ENCODE measurements at places on chromosomes 4 and X.

DNA sequence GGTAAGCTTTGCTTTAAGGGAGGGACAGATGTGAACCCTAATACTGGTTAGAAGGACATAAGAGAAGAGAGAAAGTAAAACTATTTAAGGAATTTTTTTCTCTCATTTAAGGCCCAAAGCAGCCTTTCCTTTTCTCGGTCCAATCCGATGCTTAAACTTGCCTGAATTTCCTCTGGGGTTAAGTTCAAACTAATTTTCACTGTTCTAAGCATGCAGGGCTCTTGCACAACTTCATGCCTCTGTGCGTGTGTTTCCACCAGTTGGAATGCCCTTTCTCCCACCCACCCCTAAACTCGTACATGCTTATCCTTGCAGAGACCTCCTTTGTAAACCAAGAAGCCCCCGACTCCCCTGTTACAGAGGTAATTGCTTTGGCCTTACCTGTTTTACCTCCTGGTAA lies 204.7 kb downstream of the CBR4 start:
- no peak for DNase-seq

- no peak for DNase-seq
Observed at GRCh38 chr4:11626066-11626465, 197.4 kb upstream of the HS3ST1 start.

- DNase-seq, result no peak
Observed at GRCh38 chrX:71111141-71111843, at the start of gene IL2RG. TSS of gene IL2RG (minus strand) at chrX:71111577. CDS start at chrX:71111539, 38 bp downstream.

DNA sequence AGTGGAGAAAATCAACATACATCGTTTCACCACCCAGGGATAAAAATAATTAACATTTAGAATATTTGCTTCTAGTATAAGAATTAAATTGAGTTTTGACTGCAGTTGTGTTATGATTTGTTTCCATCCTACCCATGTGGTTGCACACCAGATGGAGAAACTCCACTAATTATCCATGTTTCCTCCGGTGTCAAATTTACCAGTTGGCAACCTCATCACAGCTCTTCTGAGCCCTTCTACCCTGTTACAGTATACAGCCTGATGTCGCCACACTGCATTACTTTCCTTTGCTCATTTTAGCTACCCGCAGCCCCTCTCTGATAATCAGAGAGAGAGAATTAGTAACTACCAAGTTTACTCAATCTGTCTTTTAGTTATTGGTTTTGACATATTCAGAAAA lies 411.2 kb downstream of the DTHD1 start:
- no peak for DNase-seq

DNA sequence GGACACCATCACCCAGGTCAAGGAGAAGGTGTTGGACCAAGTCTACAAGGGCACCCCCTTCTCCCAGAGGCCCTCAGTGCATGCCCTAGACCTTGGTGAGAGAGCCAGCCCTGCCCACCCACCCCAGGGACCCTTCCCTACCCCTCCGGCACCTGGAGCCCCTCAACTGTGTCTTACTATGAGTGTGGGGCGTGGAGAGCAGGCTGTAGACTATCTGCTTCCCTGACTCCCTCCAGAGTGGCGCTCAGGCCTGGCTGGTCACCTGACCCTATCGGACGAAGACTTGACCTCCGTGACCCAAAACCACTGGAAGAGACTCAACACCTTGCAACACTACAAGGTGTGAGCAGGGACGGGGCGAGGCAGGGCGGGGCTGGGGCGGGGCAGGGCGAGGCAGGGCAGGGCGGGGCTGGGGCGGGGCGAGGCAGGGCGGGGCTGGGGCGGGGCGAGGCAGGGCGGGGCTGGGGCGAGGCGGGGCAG lies 4.7 kb upstream of the SRPK3 start:
- no peak for DNase-seq

- no peak for DNase-seq
Observed at GRCh38 chrX:54288277-54288676, 69.6 kb downstream of the WNK3 start.

- DNase-seq, result no peak
Observed at GRCh38 chrX:24002167-24002566, 24.8 kb downstream of the KLHL15 start.

DNA sequence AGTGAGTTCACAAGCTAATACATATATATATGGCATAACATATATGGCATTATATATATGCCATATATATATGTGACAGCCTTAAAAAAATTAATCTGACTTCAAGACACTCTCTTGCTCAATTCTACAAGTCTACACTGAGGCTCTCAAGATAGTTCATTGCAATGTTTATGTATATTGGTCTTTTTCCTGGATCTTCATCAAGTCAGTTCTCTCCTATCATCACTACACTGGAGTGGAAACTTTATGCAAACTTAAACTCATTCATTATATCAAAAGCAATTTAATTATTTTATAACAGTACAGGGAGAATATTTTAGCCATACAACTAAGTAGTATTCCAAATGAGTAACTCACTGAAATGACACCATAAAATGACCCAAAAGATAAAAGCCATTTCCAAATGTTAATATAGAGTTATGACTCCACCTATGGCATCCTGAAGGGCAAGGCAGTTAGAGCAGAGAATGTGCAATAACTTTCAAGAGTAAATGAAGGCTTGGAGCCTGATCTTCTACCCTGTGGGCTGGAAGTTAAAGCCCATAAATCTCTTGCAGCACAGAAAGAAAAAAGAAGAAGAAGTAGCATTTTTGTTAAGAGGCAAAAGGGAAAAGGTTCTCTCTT lies 176.3 kb upstream of the SLIT2 start:
- no peak for DNase-seq

DNA sequence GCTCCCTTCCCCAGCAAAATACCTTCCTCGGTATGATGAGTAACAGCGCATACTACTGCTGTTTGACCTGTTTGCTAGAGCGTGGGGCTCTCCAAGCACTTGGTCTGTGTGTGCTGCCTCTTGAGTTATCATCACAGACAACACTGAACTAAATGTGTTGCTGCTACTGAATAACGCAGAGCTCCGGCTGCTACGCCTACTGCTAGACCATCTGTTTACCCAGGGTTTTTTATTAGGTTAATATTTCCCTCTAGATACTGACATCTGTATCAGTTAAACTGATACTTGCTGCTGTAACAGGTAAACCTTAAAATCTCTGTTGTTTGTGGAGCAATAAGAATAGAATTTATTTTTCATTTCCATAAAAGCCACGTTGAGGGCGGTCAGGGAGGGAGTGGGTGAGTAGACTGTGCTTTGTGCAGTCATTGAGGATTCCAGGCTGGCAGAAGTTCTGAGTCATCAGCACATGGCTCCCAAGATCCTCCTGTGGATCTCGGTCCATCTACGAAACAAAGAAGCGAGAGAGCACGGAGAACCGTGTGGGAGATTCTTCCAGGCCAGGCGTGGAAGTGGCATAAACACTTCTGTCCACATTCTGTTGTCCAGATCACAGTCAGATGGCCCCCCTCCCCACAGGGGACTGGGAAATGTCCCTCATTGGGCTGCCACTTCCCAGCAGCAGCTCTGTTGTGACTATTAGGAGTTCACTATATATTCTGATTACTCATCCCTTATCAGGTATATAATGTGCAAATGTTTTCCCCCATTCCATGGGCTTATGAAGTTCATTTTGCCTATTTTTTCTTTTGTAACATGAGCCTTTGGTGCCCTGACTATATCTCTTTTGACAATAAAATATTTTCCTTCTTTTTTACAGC lies 14.1 kb downstream of the GRK4 start:
- DNase-seq, result no peak

- no peak for DNase-seq
Observed at GRCh38 chr4:32519060-32519459, 1798.9 kb downstream of the PCDH7 start.

- DNase-seq, result no peak
Observed at GRCh38 chr4:173651651-173652282, 121.7 kb upstream of the HAND2 start.

GRCh38 chr4:24984602-24985532 lies 45.9 kb downstream of the LGI2 start:
- DNase-seq, result no peak

- no peak for DNase-seq
Observed at GRCh38 chr4:144465546-144465945, 180.4 kb upstream of the HHIP start.

- no peak for DNase-seq
Observed at GRCh38 chr4:15318621-15319348, 109.0 kb upstream of the C1QTNF7 start.

DNA sequence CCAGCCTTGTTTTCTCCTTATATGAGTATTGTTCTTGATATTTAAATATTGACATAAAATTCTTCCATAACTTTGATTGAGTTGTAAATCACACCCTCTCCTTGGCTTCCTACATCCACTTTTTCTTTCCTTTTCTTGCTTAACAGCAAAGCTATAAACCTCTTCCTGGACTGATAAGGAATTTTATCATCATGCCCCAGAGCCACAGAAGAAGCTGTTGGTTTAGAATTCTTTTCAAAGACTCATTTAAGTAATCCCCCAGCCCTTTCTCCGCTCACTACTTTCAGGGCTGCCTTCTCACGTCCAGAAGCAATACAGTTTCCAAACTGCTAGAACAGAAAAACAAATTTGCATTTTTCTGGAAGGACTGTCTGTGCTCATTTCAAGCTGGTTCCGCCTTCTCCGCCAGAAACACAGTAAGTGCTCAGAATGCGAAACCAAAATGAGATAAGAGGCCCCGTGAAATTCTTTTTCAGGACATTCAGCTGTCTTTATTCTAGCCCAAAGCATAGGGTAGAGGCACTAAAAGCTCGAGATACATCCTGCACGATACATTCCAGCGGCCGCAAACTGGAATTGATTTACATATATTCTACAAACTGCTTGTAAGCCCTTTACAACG lies 849 bp downstream of the MID1 start:
- DNase-seq, result no peak

DNA sequence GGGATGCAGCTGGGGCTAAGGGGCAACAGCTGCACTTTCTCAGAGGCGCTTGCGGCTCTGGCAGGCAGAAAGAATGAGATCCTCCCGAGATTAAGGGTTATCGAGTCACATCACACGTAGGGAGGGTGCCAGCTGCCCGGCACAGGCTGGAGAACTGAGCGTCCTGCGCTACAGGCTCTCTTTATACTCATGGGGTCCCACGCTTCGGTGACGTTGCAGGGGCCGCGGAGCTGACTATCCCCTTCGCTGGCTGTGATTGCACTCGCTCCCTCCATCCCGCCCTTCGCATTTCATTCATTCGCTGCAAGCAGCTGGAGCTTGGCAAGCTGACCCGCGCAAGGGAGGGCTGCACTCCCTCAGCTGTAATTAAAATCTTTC lies at the start of gene TACR3:
Gene TACR3, minus strand, starts transcription at position 156 of the 378 bp plus-strand sequence. CDS start 310 bp downstream, outside the sequence.
- DNase-seq, result no peak

GRCh38 chr4:40874901-40875300 lies 125.1 kb downstream of the NSUN7 start:
- DNase-seq, result no peak

GRCh38 chr4:165757451-165757850 lies 115.6 kb upstream of the TLL1 start:
- no peak for DNase-seq

GRCh38 chr4:99723612-99724011 lies 66.0 kb upstream of the C4orf54 start:
- no peak for DNase-seq

- no peak for DNase-seq
Observed at GRCh38 chr4:59855630-59856352, 1344.3 kb upstream of the ADGRL3 start.

- no peak for DNase-seq
Observed at GRCh38 chrX:28398342-28398741, 188.9 kb upstream of the IL1RAPL1 start.

DNA sequence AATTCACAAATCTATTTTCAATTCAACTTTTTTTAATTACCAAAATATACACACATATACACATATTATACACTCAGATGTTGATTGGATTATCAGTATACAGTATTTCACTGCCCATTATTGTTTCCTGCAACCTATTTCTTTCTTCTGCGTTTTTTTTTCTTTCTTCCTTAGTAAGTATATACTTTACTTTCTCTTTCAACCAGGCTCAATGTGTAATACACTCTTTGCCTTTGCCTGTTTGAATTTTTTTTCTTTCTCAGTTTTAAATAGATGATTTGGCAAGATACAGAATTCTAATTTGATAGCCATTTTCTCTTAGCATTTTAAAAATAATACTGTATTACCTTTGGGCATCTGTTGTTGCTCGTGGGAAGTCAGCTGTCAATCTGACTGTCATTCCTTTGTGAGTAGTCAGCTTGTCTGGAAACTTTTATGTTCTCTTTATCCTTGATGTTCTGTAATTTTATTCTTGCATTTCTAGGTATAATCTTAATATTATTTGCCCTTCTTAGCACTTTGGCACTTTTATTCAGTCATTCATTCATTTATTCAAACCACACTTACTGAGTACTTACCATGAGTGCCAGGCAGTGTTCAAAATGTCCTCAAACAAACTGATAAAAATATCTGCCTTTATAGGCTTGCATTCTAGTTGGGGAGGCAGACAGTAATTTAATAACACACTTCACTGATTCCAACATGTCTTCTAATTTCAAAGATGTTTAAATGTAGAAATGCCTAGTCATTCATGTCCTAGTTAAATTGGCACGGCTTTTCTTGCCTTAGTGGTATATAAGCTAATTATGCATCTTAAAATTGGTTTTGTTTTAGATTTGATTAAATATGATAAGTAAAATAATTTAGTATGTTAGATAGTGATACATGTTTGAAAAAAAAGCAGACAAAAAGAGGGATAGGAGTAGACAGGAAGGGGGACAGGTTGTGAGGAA lies 3.7 kb downstream of the USP38 start:
- no peak for DNase-seq

- no peak for DNase-seq
Observed at GRCh38 chr4:85986266-85986665, 373.6 kb downstream of the MAPK10 start.

- no peak for DNase-seq
Observed at GRCh38 chrX:110442635-110443034, 84.0 kb downstream of the RTL9 start.

GRCh38 chr4:6502747-6503465 lies 30.5 kb upstream of the PPP2R2C start:
- no peak for DNase-seq

- DNase-seq, result no peak
Observed at GRCh38 chr4:90187148-90187884, 60.1 kb downstream of the CCSER1 start.

GRCh38 chrX:40897718-40898270 lies 162.5 kb upstream of the MED14 start:
- no peak for DNase-seq

GRCh38 chrX:106802388-106803275 lies at the start of gene TBC1D8B:
TSS of gene TBC1D8B (plus strand) at chrX:106802673. CDS start at chrX:106802854, 181 bp downstream.
- DNase-seq, result no peak

DNA sequence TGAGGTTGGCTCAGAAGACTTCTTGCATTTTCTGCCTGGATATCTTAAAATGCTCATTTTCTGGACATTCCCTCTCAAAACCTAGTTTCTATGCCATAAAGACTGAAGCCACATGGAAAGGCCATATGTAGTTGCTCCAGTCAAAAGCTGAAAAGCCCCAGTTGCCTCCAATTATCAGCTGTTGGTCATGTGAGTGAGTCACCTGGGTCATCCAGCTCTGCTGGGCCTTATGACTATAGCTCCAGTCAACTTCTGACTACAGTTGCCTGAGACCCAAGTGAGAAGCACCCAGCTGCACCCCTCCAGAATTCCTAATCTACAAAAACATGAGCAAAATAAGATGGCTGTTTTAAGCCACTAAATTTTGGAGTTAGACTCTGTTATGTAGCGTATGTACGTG lies 41.9 kb downstream of the HELQ start:
- DNase-seq, result no peak

Data from cortex of kidney (tissue), 1 donor.